ENCODE measurements at places on chromosomes 2 and 18.

- DNase-seq = no peak
These were observed 50.4 kb downstream of the LDLRAD4 start for GRCh38 chr18:13269013-13269280.

- DNase-seq = no peak
These were observed 112.8 kb upstream of the MAP4K3 start for GRCh38 chr2:39549718-39550464.

DNA sequence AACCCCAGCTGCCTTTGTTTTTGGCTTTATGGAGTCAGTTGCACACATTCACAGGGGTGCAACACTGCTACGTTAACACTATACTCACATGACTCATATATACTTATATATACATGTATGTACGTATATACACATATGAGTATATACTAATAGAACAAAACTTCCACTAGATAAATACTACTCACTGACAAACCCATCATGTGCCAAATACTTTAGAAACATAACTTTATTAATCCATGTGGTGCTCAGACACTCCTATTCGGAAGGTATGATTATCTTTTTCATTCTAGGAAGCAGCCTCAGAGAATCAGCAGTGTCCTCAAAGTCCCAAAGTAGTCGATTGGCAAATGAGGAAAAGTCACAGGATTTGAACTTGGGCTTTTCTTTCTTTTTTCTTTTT, 7.9 kb downstream of the PMAIP1 start:
- no peak for DNase-seq

- DNase-seq = no peak
These were observed 813.2 kb downstream of the RNF144A start for GRCh38 chr2:7730449-7730848.

DNA sequence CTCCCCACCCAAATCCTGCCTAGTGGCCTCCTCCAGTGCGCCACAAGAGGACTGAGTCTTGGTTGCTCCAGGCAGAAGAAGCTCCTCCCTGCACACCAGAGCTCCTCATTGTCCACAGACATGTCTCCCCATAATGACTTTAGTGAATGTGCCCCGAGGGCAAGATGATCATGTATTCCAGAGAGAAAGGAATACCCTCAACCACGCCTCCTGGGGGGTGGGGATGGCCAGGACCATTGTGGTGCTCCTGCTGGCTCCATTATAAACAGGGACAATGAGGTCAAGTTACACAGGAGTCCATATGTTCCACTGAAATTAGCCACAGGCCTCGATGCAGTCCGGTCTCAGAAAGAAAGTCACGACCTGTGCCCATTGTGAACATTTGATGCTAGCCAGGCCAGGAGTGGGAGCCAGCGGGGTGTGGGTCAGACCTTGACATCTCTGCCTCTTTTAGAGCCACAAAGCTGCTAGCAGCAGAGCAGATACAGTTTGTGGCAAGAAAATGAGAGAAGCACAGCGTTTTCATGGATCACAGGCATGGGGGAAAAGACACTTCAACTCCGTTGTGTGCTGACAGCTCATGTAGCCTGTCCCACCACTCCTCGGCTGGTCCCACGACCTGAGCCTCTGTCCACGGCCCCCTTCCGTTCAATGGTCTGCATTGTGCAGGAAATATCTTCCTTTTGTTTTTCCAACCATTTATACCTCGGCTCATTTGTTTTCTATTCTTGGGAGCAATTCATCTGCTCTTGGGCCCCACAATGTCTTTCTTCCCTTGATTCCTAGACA, 70.7 kb upstream of the FZD7 start:
- DNase-seq = no peak

Data from activated T-cell treated with anti-CD3 and anti-CD28 coated beads, Interleukin-2, amount 50 U/mL, for 1 hour (primary cell).